ENCODE measurements at places on chromosomes 7 and 10. TPM values are rescaled to one million over a fixed set of nuclear protein-coding genes. Genes with fewer than 3 reads are reported as not detected.

DNA sequence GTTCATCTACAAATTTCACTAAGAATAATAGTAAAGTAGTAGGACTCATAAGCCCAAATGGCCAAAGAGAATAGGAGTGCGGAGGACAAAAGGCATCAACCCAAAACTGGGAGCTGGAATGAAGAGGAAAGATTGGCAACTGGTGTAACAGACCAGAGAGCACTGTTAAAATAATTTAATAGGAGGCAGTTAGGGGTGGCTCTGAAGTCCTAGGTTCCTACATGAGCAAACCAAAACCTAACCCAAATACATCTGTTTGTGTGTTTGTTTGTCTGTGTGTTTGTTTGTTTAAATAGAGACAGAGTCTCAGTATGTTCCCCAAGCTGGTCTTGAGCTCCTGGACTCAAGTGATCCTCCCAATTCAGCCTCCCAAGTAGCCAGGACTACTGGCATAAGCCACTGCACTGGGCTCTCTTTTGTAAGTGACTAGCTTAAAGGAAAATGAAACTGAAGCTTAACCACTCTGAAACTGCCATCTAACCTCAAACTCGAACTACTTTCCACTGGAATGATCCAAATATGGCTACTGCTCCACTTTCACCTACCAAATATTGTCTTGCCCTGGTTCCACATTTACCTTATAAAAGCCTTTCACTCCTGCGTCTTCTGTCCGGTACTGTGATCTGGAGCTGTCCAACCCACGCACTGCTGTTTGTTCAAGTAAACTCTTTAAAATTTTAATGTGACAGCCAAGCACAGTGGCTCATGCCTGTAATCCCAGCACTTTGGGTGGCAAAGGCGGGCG, 94.9 kb downstream of the AKR1D1 start:
- no peaks in the 10 kb centered on the region for H3K27me3 ChIP-seq
- peaks cover 15% of the 10 kb centered on the region for H3K4me1 ChIP-seq
- H3K27ac ChIP-seq, result no peak overlapping the region
- H3K36me3 ChIP-seq, result no peaks in the 10 kb centered on the region
- H3K4me3 ChIP-seq, result peak overlapping the region; percentile 4
- peak; percentile 55 for DNase-seq

Gene LIPN
- not detected for polyA plus RNA-seq

DNA sequence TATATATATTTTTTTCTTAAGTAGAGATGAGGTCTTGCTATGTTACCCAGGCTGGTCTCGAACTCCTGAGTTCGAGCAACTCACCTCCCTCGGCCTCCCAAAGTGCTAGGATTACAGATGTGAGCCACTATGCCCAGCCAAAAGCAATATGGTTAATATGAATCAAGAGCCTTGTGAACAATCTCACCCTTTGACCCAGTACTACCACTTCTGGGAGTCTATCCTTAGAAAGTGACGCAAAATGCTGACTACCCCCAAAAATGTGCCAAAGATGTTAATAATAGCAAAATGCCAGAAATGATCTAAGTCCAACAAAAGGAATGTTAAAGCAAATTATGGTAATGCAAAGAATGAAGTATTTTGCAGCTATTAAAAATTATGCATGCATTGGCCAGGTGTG, 44.3 kb downstream of the HOXA1 start:
- H3K4me3 ChIP-seq, result no peak overlapping the region
- H3K36me3 ChIP-seq, result no peaks in the 10 kb centered on the region
- no peaks in the 10 kb centered on the region for H3K27me3 ChIP-seq
- no peaks in the 10 kb centered on the region for H3K4me1 ChIP-seq

GRCh38 chr10:23253780-23254179, 61.7 kb downstream of the PTF1A start:
- no peak overlapping the region for H3K4me3 ChIP-seq
- no peaks in the 10 kb centered on the region for H3K36me3 ChIP-seq
- no peaks in the 10 kb centered on the region for H3K27me3 ChIP-seq
- no peak for DNase-seq
- no peaks in the 10 kb centered on the region for H3K4me1 ChIP-seq

DNA sequence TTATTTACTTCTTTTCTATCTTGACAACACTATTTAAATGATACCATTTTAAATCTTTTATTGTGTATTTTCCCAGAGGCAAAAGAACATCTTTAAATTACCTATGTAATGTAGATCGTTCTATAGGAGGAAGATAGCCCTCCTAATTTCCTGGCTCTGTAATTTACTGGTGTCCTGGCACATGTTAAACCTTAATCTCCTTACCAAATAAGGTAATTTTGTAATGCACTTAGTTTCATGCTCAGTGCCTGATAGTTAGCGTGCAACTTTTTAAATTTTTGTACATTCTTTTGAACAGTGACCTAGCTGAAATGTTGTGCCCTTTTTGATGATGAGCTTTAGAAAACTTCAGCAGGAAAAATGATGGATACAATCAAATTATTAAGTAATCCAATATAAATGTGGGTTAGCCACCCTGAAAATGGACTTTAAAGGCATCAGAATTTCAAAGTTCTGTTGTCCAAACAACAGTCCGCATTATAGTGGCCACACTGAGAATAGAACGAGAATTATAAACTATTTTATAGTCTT, 81.4 kb downstream of the ABCB5 start:
- H3K36me3 ChIP-seq, result no peaks in the 10 kb centered on the region
- no peak overlapping the region for H3K4me3 ChIP-seq
- no peaks in the 10 kb centered on the region for H3K27me3 ChIP-seq
- DNase-seq, result no peak
- no peak overlapping the region for H3K27ac ChIP-seq

DNA sequence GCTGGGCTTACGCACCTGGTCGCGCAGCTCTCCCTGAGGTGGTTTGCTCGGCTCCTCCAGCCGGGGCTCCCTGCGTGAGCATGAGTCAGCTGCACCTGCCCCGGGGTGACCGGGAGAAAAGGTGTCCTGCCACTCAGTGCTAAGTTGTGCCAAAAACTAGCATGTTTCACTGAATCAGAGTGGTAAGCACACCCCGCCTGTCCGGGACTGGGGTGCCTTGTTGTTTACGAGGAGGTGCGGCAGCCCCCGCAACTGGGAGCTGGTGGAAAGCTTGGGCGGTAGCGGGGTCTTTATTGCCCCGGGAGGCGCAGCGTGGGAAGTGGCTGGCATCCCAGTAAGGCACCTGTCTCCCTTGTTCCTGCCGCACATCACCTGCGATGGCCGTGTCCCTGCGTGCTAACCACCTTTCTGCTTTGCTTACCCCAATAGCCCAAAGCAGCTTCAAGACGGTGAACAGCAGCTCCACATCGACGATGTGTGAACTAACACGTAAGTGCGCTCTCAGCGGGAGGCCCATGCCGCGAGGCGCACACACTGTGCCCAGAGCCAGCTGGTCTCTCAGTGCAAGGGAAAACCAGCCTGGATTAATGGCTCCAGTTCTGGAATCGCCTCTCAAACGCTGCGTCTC, 506.6 kb upstream of the FOXK1 start:
- H3K36me3 ChIP-seq, result no peaks in the 10 kb centered on the region
- no peak for DNase-seq
- H3K27me3 ChIP-seq, result no peaks in the 10 kb centered on the region
- no peaks in the 10 kb centered on the region for H3K4me1 ChIP-seq
- H3K4me3 ChIP-seq, result no peak overlapping the region
- no peak overlapping the region for H3K27ac ChIP-seq

DNA sequence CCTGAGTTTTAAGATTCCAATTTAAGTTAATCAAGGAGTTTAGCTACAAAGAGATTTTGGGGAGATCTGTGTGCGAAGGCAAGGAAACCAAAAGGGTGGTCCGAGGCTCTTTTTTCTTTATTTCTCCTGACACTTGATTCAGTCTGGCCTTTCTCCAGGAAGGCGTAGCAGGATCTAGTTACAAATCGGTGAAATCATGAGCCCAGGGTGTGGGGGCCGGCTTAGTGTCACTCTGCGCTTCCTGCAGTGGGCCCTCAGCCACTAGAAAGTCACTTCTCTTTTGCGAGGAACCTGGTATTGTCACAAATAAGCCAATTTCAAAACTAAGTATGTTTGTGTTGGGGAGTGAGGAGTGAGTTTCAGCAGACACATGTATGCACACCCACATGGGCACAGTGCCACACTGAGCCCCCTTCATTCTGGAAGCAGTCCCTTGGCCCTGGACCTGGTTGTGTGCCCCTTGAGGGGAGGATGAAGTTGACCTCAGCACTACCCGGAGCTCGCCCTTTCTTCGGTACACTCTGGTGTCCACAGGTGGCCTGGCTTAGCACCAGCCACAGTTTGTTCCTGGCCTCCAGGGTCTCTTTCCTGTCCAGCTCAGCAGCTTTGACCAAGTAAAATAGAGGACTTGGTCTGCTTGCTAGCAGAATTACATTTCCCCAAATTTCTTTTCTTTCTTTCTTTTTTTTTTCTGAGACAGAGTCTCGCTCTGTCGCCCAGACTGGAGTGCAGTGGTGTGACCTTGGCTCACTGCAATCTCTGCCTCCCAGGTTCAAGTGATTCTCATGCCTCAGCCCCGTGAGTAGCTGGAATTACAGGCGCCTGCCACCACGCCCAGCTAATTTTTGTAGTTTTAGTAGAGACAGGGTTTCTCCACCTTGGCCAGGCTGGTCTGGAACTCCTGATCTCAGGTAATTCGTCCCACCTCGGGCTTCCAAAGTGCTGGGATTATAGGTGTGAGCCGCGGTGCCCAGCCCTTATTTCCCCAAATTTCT, 84.0 kb upstream of the BTBD16 start:
- H3K4me3 ChIP-seq, result no peak overlapping the region
- no peak overlapping the region for H3K27ac ChIP-seq
- no peaks in the 10 kb centered on the region for H3K4me1 ChIP-seq
- peaks cover 2% of the 10 kb centered on the region for H3K27me3 ChIP-seq
- no peaks in the 10 kb centered on the region for H3K36me3 ChIP-seq

DNA sequence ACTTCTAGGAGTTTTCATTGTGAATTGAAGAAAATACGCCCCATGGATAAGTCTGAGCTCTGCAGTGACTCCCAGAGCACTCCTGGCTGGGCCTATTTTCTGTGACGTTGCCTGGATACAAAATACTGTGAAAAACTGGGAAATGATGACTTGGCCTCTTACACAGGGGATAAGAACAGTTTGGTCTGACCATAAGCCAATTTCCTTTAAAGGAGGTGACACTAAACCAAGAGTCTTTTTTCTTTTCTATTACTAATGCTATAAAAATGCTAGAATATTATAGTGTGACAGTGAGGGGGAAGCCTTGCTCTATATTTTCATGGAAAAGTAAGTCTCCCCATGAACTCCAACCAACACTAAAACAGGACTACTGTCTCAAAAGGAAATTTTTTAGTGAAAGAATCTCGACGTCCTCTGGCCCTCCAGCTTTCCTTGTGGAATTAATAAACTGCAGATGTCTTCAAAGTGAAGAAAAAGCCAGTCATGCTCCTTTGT, 45.5 kb downstream of the MYOF start:
- no peaks in the 10 kb centered on the region for H3K36me3 ChIP-seq
- no peak overlapping the region for H3K27ac ChIP-seq
- H3K4me1 ChIP-seq, result no peaks in the 10 kb centered on the region
- H3K27me3 ChIP-seq, result no peaks in the 10 kb centered on the region
- no peak overlapping the region for H3K4me3 ChIP-seq
- no peak for DNase-seq

- peaks cover 1% of the 10 kb centered on the region for H3K4me1 ChIP-seq
- H3K4me3 ChIP-seq, result no peak overlapping the region
- DNase-seq, result no peak
- H3K27me3 ChIP-seq, result no peaks in the 10 kb centered on the region
- H3K27ac ChIP-seq, result no peak overlapping the region
These were observed 96.7 kb upstream of the IKZF1 start for GRCh38 chr7:50207686-50208255.

GRCh38 chr10:117519879-117520278, 22.7 kb upstream of the EMX2 start:
- no peak overlapping the region for H3K4me3 ChIP-seq
- no peaks in the 10 kb centered on the region for H3K27me3 ChIP-seq
- H3K4me1 ChIP-seq, result no peaks in the 10 kb centered on the region

DNA sequence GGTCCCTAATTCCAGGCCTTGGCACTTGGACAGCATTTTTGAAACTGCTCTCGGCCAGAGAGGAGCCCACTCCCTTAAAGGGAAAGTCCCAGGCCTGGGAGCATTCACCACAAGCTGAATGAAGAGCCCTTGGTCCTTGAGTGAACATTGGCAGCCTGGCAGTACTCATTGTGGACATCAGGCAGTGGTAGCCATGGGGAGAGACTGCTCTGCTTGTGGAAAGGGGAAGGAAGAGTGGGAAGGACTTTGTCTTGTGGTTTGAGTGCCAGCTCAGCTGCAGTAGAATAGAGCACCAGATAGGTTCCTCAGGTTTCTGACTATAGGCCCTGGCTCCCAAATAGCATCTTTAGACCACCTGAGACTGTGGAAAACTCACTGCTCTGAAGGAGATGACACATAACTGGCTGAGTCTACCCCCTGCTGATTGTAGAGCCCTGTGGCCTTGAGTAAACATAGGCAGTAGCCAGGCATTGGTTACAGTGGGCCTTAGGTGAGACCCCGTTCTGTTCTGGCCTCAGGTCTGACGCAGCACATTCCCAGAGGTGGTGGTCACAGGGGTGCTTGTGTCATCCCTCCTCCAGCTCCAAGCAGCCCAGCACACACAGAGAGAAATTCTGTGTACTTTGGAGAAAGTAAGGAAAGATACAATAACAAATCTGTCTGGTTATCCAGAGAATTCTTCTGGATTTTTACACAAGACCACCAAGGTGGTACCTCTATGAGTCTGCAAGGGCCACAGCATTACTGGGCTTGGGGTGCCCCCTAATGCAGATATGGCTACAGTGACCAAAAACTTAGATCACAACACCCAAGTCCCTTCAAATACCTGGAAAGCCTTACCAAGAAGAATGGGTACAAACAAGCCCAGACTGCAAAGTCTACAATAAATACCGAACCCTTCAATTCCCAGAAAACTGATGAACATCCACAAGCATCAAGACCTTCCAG, 153.8 kb downstream of the GNAI1 start:
- DNase-seq, result no peak
- no peaks in the 10 kb centered on the region for H3K4me1 ChIP-seq
- H3K36me3 ChIP-seq, result no peaks in the 10 kb centered on the region
- H3K27ac ChIP-seq, result no peak overlapping the region
- H3K4me3 ChIP-seq, result no peak overlapping the region

DNA sequence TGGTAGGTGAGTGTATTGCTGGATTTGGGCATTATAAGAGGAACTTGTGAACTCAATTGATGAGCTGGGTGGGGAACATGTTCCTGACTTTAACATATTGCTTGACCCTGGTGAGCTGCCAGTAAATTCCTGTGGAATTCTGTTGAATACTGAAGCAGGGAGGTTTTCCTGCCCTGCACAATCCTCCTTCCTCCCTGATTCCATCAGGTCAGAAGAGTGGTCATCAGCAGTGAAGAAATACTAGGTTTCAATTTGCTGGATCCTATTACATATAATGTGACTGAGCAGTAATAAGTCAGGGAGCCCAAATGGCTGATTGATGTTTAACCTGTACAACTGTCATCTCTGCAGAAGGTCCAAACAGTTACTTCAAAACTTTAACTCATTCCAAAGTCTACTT, 581.2 kb downstream of the SUGCT start:
- H3K4me1 ChIP-seq, result no peaks in the 10 kb centered on the region
- no peak overlapping the region for H3K4me3 ChIP-seq
- no peaks in the 10 kb centered on the region for H3K27me3 ChIP-seq
- no peak for DNase-seq

Gene RHOBTB1
- not detected for polyA plus RNA-seq

Gene DPYSL4
- polyA plus RNA-seq, result not detected

Gene TMEM236
- not detected for polyA plus RNA-seq

Gene SLC18A3
- not detected for polyA plus RNA-seq

Gene NUTM2D
- 0.05 TPM for polyA plus RNA-seq

GRCh38 chr7:40760987-40761386, 626.2 kb downstream of the SUGCT start:
- DNase-seq, result no peak
- H3K4me3 ChIP-seq, result no peak overlapping the region
- no peaks in the 10 kb centered on the region for H3K36me3 ChIP-seq

Gene GATA3
- 0.63 TPM for polyA plus RNA-seq

GRCh38 chr10:103872137-103872931, 17.0 kb upstream of the SH3PXD2A start:
- H3K4me3 ChIP-seq, result no peak overlapping the region
- no peaks in the 10 kb centered on the region for H3K4me1 ChIP-seq
- no peak overlapping the region for H3K27ac ChIP-seq
- DNase-seq, result no peak
- no peaks in the 10 kb centered on the region for H3K27me3 ChIP-seq
- no peaks in the 10 kb centered on the region for H3K36me3 ChIP-seq

Measured in GM12878 (cell line).